ENCODE measurements at places on chromosomes 4 and X.

DNA sequence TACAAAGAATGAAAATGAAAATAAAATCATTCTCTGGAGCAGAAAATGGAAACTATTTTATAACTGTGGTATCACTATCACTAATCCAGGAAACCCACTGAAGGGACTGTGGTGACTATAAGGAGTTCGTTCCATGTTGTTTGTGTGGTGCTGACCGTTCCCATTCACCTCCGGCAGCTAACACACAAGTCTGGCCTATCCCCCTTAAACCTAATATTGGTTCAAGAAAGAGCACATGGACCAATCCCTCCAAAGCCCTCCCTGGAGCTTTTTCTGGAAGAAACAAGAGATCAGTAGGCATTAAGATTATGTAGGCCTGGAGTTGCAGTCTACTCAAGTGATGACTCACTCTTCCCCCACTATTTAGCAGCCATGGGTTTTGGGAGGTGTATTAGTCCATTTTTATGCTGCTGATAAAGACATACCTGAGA is 25.9 kb upstream of the FAM241A start:
- no peak for DNase-seq

GRCh38 chr4:48409203-48409602 is 67.9 kb downstream of the SLAIN2 start:
- DNase-seq, result no peak

DNA sequence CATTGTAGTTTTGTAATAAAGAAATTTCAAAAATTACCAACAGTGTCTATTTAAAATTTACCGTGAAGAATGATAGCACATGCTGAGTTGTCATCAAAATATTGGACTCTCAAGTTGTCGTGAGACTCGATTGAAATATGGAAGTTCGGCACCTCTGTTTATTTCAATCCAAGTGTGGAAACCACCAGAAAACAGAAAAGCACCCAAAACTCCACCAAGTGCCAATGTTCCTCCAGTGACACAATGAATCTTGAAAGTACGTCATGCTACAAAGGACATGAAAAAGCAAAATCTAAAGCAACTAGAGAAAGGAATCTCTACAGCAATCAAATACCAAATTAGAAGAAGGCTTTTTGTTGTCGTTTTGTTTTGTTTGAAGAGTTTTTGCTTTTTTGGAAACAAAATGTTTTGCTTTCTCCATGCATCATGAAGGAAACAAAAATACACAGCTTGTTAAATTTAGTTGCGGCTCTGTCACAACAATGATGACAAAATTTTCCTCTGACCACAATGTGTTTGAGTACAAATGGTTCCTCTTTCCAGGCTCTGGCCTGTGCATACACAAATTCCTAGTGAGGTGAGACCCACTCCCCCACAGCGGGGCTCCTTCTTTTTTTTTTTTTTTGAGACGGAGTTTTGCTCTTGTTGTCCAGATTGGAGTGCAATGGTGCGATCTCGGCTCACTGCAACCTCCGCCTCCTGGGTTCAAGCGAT is 9.6 kb upstream of the IL13RA1 start:
- DNase-seq, result no peak

GRCh38 chrX:48948589-48948988 is 8.8 kb downstream of the OTUD5 start:
- DNase-seq, result no peak

GRCh38 chrX:88613338-88613737 is 133.7 kb upstream of the CPXCR1 start:
- no peak for DNase-seq

All from T-helper 1 cell (primary cell).